ENCODE measurements at places on chromosomes 5 and 9. TPM values are rescaled to one million over a fixed set of nuclear protein-coding genes. Genes with fewer than 3 reads are reported as not detected.

DNA sequence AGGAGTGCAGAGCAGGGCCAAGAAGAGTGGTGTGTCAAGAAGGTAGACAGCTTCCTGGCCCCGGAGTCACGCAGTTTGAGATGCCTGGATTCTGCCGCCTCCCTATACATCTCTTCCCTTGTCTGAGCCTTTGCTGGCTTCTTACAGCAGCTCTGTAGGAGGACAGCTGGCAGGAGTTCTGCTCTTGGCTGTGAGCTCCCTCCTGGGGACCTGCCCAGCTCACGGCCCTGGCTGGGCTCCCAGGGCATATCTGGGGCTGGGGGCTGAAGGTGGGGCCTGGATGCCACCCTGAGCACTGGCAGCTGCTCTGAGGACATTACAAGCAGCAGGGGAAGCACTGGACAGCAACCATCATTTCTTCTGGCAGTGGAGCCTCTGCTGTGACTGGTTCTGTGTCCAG lies 786 bp upstream of the TSSK1B start:
- no peak for DNase-seq

GRCh38 chr9:127767909-127768331 lies 10.5 kb downstream of the SH2D3C start:
- no peak for DNase-seq

DNA sequence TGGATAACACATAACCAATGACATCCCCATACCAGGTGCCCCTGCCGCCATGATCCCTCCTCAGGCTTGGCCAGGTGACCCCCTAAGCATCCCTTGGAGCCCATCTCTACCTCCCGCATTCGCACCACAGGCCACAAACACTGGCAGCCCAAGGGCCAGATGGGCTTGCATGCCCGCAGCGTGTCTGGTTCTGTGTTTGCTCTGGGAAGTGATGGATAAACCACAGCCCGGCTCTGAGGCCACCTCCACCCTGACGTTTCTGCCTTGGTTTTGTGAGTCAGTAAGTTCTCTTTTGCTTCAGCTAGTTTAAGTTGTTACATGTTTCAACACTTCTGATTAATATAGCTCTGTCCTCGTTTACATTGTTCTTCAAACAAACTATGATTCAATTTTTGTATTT lies 172.4 kb upstream of the PHYKPL start:
- no peak for DNase-seq

LHX6 gene
- total RNA-seq: 0.26 TPM
